ENCODE measurements at places on chromosomes 5 and 9.

- no peak for DNase-seq
Observed at GRCh38 chr5:67669916-67670315, 473.3 kb upstream of the CD180 start.

DNA sequence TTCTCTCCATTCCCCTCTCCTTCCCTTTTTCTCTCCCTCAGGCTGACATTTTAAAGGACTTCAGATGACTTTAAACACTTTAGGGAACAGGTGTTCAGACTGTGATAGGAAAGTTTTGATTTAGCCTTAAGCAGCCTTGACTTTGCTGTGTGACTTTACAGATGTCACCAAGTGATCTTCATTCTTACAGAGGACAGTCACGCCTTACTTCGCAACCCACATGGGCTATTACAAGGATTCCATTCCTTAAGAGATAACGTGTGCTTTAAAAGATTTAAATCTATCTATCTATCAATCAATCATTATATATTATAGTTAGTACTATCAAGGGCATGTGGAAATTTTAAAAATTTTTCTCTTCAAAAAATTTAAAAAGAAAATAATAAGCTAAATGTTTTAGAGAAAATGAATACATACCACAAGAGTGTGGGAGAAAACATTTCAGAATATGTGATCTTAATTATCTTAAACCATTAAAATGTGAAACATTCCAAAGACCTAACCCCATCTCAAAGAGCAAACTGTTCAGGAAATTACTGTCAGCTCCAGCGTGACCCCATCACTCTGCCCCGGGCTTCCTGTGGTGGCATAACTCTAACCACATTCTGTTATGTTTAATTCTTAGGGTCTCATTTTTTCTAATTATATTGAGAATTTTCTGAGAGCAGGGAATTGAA, 530.5 kb downstream of the SEMA5A start:
- DNase-seq = no peak

GRCh38 chr9:98763986-98764745, 32.2 kb downstream of the ANKS6 start:
- no peak for DNase-seq

DNA sequence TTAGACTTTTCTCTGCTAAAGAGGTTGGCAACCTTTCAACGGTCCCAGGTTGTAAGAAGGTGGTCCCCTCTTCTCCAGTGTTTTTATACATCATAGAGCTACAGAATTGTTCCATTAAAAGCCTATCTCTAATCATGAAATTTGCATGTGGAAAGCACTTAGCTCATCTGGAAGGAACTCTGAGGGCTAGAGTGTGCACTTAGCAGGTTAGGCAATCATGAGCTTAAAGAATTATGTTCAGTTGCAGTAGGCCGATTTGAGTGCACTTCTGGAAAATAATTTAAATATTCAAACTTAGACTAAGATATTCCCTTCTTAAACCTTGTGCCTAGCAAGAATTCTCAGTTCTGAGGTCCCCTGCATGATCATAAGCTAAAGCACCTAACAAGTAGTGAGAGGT, 468.7 kb downstream of the SPATA31D1 start:
- DNase-seq = no peak

GRCh38 chr5:8188874-8189565, 320.1 kb downstream of the MTRR start:
- DNase-seq = no peak

- no peak for DNase-seq
Observed at GRCh38 chr5:32990593-32991420, 279.7 kb downstream of the NPR3 start.

DNA sequence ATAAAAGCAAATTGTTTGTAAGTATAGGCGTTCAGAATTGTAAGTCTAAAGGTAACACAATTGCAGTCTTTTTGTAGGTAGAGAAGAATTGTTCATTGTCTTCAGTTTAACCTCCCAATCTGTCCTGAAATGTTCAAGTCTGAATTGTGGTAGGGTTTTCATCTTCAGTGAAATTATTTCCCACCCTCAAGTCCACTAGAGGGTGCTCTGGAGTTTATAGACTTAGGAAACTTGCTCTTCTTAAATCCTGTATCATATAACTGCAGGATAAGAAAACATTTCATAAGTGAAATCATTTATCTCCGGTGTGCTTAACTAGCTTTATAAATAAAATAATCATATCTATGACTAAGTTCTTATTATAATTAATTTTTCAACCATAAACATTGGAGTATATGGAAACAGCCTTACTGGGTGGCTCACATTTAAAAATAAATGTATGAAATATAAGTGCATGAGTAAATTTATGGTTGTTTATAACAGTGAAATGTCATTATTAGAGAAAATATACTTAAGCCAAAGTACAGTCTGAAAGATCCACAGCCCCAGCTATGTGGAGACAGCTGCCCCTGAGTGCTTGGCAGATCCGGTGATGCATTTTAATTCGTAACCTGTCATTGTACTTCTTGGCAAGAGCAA, 182.4 kb upstream of the OTULINL start:
- peak; percentile 51 for DNase-seq

DNA sequence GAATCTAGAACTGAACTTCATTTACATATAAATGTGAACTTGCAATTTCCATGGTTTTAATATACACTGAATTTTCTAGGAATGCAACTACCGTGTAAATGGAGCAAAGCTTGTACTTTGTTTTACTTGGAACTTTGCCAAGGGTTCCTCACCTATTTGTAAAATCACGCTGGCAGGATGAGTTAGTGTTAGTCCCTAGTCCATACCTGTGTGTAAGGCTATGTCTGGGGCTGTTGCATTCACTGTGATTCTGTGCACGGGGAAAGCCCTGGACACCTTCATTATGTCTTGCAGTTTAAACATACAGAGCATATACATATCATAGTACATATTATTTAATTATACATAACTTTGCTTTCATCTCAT, 119.9 kb downstream of the PAX5 start:
- no peak for DNase-seq

DNA sequence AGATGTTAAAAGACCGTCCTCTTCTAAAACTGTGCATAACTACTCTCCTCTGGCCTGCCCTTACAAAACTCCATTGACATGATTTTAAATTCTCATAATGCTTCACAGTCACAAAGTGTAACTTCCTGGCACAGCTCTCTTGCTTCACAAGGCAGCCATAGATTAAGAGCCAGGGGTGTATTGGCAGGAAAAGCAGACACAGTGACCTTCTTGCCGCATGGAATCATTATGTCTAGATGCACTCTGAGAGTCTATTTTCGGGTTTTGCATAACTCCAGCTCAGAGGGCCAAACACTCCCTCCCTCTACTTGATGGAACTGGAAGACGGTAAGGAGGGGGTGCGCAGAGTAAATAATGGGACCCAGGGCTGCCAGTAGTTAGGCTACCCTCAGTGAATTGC, 110.1 kb downstream of the MARCHF3 start:
- no peak for DNase-seq

GRCh38 chr5:171647043-171647903, 138.3 kb upstream of the SMIM23 start:
- DNase-seq = no peak

DNA sequence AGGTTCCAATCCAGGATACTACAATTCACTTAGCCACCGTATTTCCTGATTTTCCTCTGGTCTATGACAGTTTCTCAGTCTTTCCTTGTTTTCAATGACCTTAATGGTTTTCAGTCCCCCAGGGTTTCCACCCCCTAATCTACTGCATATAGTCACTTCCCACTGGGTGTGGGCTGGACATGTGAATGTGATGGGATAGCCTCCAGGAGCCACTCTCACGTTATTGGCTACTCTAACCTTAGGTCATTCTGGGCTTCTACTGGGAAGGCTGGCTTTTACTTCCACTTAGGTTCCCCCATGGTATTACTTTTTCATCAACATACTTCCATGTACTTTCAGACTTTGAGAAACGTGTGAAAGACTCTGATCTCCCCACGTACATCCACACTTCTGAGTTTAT, 46.5 kb downstream of the ISOC1 start:
- no peak for DNase-seq

DNA sequence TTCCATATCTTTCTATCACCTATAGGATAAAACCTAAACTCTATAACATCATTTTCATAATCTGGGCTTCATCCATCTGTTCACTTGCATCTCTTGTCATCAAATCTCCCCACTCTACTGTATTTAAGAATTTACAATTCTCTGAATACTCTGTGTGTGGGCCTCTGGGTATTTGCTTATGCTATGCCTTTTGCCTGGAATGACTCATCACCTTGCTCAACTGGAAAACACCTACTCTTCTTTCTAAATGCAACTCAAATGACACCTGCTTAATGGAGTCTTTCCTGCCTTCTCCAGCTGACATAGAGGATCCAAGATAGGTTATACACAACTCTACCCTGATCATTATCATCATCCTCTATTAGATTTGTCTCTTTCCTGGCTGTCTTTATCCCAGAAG, 421.7 kb downstream of the SPATA31D1 start:
- DNase-seq = no peak

DNA sequence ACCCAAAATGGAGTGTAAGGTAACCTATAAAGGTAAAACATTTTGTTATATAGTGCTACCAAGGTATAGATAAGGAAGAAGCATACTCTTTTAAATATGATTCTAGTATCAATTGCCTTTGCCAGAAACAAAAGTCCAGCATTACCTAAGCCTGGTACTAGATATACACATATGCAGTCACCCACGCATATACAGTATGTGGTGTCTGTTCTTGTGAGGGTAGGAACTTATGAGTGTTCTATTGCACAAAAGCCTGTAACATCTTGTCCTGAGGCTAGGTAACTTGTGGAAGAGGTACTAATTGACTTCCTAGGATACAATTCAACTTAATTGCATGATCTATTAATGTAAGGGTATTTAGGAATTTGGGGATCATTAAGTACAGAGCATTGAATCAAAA, 31.3 kb upstream of the IFNE start:
- DNase-seq = no peak

- no peak for DNase-seq
Observed at GRCh38 chr5:141349917-141350619, at the start of gene PCDHGB1. PCDHGB1 (plus strand) TSS chr5:141350099; CDS start chr5:141350261, 162 bp downstream.

DNA sequence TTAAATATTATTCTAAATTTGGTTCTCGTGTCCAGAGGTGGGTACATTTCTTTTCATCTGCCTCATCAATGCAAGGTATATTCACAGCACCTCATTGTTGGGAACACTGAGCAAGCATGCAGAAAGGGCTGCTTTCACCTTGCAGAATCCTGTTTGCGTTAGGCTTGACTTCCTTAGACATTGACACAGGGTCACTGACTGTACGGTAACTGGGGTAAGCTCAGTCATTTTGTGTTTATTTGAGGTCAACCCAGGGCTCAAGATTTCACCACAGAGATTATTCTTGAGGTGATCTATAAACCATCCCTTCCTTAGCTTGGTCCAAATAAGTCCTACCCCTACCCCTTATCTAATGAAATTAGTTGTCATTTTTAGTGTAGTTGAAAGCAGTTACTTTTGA, 1.7 kb upstream of the PTPDC1 start:
- DNase-seq = no peak

DNA sequence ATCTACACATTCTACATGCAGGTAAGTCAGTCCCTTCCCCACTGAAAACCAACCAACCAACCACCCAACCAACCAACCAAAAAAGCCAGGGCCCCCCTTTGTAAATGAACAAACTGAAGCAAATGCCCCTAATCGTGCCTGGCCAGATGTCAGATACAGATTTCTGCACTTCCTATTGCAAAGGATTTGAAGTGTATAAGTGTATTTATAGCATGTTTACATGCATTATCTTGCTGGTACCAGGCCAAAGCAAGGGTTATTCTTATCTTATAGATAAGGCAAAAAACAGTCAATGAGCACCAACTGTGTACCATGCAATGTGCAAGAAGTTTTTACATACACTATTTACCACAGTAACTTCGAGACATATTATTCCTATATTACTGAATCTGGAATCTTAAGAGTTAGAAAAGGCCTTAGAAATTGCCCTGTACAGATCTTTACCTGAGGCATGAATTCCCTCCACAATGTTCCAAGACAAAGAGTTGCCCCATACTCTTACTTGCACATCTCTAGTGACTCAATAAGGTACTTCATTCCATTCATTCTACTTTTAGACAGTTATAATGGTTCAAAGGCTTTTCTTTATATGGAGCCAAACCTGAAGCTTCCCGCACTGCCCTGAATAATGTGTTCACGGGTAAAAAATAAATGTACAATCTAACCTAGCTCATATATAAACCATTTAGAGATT, 51.7 kb upstream of the NR5A1 start:
- no peak for DNase-seq

- DNase-seq = no peak
Observed at GRCh38 chr9:83208065-83208850, 145.3 kb upstream of the RASEF start.

DNA sequence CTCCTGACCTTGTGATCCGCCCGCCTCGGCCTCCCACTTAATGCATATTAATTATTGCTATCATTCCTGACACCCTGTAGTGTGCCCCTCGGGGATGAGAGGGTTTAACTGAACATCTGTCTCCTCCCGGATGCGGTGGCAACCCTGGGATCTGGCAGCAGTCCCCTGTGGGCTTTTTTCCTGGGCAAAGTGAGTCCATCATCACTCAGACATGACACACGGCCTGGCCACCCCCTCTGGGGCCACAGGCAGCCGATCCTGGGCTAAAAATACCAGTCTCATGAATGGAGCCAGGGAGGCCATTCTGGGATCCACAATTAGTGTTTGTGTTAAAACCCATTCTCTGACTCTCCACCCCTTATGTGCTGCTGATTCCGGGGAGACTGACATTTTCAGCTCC, 161.2 kb downstream of the RGS3 start:
- DNase-seq = no peak

DNA sequence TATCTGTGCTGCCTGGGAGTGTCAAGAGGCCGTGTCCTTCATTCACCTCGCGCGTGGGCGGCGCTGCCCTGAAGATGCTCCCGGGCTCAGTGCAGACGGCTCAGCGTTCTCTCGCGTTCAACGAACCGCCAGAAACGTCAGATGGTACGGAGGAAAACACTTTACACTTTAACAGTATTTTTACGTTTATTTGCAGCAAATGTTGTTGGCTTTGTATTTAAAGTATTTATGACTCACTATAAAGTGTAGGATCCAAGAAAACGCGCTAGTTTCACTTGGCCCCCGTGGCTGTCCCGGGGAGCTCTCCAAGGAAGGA, 544 bp upstream of the ERCC6L2 start:
- peak; percentile 43 for DNase-seq

- no peak for DNase-seq
Observed at GRCh38 chr5:110594866-110595265, 131.6 kb downstream of the TMEM232 start.

DNA sequence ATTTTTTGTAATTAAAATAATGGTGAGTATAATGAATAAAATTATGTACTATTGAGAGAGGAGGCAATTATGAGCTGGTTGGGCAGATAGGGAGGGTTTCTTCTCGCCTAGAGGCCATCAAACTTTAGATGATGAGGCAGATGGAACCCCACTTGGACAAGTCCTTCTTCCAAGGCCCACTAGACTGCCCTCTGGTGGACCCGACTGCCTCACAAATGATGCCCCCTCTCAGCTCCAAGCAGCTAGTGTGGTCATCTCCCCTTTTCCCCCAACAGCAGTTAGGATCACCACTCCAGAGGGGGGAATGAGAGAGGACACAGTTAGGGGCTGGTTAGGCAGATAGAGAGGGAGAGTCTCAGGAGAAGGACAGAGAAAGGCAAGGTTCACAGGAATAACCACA, 348.0 kb upstream of the CDH18 start:
- no peak for DNase-seq

- no peak for DNase-seq
Observed at GRCh38 chr9:92424340-92424739, at the start of gene OMD. OMD (minus strand) TSS chr9:92424471; CDS start chr9:92417558, 6,913 bp downstream.

- DNase-seq = peak; percentile 6
Observed at GRCh38 chr5:174571662-174572397, 152.6 kb upstream of the MSX2 start.

- DNase-seq = peak; percentile 47
Observed at GRCh38 chr5:2038321-2039179, 155.8 kb upstream of the IRX4 start.
